ENCODE measurements at places on chromosomes 3 and 15.

DNA sequence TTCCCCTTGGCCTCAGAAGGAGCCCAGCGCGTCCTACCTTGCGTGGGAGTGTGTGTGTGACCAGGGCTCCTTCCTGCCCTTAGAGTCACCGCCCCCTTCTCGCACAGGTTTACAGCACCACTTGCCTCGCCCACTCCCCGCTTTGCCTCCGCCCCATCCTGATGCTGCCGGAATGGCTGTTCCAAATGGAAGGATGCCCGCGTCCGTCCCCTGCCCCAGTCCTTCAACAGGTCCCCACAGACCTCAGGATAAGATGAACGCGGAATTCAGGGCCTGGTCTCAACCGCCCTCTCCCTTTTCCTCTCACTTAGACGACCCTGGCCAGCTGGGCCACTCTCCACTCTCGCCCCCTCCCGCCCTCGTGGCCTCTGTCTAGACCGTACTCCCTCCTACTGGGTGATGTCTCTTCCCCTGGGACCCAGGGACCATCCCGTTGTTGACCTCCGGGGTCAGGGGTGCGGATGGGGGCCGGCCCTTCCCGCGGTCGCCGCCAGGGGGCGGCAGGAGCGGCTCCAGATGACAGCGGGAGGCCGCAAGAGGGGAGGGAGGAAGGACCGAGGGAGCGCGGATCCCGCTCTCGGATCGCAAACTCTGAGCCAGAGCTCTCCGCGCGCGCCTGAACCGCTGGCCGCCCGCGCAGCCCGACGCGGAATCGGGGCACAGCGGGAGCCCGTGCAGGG is at the start of gene THSD4:
Gene THSD4, plus strand, starts transcription at position 585 of the 680 bp plus-strand sequence.
- no peak for DNase-seq

- DNase-seq, result peak; percentile 86
Measured at GRCh38 chr3:40152482-40153133, 156.9 kb upstream of the EIF1B start.

DNA sequence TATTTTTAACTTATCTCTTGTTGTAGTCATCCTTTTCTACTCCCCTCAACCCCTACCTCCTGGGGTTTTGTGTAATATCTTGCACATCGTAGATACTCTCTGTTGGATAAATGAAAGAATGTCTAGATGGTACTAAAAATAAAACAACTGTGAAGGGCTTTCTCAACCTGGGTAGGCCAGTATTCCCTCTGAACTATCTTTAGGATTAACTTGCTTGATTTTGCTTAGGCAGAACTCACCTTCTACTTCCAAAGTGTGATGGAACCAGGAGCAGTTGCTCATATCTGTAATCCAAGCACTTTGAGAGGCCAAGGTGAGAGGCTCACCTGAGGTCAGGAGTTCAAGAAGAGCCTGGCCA is 32.8 kb upstream of the TIPARP start:
- DNase-seq, result no peak

DNA sequence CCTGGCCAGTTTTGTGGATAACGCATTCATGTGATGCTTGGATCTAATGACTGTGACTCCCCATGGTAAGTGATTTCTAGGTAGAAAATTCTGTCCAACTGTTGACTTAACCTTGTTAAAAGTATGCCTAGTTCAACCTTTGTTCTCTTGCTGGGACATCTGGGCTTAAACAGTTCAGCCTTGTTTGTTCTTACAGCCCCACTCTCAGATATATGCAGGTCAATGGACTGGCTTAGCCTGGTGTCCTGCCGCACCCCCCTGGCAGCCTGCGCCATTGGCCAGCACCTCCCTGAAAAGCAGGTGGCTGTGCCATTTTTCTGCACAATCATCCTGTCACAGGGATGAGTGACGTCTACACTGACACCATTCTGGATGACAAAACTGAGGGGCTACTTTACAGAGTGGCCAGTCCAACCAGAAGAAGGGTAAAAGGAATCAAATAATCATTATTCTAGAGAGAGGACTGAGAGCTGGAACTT is 244.7 kb upstream of the ONECUT1 start:
- DNase-seq, result no peak

DNA sequence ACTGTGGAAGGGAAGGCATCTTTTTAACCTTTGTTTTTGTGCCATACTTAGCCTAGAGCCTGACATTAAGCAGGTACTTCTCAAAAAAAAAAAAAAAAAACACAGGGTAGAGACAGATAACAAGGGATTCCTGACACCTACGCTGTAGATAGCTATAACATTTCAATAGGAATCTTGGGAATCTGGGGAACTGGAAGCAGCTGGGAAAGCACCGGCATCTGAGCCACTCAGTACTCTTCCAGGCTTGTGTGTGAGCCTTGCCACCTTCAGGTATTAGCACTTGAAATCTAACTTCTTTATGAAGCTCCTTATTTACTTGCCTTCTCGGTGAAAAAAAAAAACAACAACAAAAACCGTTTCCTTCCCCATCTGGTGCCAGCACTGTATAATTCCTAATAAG is 46.8 kb downstream of the PIK3CA start:
- DNase-seq, result no peak

- no peak for DNase-seq
Measured at GRCh38 chr3:14474363-14475081, 65.6 kb downstream of the GRIP2 start.

DNA sequence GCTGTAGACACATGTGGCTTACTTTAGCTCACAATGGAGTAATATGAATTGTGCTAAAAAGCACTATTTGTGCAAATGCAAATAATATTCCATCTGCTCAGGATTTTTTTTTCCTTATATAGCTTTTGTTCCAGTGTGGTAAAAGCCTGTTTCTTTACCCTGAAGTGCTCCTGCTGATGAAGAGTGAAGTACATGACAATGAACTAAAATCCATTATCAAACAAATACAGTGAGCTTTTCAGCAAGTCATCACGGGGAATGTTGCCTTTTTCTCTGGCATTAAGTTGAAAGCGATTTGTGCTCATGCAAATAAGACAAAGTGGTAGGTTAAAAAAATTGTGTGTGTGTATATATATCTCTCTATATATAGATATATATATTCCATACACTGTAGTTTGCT is 28.6 kb upstream of the CCDC39 start:
- no peak for DNase-seq

- peak; percentile 91 for DNase-seq
Measured at GRCh38 chr15:40069178-40070165, 30.5 kb upstream of the SRP14 start.

DNA sequence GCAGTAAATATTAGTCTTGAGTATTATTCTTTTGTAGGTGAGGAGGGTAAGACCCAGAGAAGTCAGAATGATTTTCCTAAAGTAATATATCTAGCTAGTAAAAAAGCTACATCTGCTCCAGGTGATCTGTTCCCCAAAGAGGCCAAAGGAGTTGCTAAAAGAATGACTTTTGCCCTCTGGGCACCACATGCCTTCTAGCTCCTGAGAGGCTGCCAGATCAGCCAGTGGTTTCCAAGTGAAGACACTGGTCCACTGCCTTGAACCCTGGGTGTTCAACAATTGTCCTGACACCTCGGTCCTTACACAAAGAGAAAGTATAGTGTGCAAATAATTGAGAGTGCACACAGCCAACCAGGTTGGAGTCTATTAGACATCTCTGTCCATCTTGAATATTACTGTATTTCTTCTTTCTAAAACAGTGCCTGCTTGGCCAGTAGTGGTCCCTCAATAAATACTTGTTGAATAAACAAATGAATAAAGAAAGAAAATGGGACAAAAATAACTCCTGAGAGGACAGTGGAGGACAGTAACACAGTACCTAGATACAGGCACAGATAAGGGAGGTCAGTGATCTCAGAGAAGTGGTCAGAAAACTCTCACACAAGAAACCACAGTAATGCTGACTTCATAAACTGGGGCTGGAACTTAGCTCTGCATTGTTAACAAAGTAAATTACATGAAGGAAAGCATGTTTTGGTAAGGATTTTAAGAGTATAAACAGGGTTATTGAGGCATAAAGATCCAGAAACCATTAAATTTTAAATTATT is 56.6 kb upstream of the CSTA start:
- no peak for DNase-seq

DNA sequence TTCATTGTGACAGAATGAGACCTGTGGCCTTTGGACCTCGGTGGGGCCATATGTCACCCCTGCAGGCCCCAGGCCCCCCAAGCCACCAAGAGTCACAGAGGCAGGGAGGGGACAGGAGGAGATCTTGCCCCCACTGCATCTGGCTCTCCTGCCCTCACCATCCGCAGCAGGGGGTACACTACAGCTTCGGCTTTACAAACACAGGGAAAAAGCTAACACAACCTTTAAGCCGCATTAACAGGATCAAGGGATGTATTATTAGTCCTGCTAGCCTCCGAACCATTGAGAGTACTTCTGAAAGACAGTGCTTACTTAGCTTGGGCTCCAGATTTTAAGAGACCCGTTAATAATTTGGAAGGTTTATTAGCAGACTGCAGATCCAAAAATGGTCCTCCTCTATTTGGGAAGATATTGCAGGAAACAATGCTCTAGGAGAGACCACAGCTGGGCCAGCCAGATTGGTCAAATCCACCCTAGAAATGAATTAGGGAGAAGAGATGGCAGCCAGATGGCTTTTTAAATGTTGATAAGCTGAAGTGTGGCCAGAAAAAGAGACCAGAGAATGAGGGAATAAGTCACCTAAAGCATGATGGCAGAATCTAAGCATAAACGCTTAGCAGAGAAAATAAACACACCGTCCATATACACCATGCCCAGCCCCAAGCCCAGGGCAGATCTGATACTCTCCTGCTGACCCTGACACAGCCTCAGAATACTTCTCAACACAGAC is 31.5 kb downstream of the SRGAP3 start:
- no peak for DNase-seq

- DNase-seq, result peak; percentile 10
Measured at GRCh38 chr3:31356941-31357340, 175.8 kb upstream of the STT3B start.

- DNase-seq, result no peak
Measured at GRCh38 chr3:53650928-53651661, 156.7 kb downstream of the CACNA1D start.

- no peak for DNase-seq
Measured at GRCh38 chr3:146839727-146840375, 234.7 kb upstream of the PLSCR5 start.

GRCh38 chr15:79973456-79974195 is 2.6 kb upstream of the BCL2A1 start:
- no peak for DNase-seq

GRCh38 chr3:99891610-99892285 is 74.1 kb downstream of the CMSS1 start:
- DNase-seq, result no peak

- DNase-seq, result no peak
Measured at GRCh38 chr15:76177491-76178040, 117.8 kb downstream of the TMEM266 start.

- no peak for DNase-seq
Measured at GRCh38 chr3:134594331-134594741, 56.5 kb downstream of the KY start.

GRCh38 chr3:166902374-166902773 is 477.7 kb downstream of the ZBBX start:
- no peak for DNase-seq

All from NCI-H2029 (cell line).